Cortex of kidney (tissue), 1 donor: ENCODE measurements at places on chromosomes 12 and 14.

DNA sequence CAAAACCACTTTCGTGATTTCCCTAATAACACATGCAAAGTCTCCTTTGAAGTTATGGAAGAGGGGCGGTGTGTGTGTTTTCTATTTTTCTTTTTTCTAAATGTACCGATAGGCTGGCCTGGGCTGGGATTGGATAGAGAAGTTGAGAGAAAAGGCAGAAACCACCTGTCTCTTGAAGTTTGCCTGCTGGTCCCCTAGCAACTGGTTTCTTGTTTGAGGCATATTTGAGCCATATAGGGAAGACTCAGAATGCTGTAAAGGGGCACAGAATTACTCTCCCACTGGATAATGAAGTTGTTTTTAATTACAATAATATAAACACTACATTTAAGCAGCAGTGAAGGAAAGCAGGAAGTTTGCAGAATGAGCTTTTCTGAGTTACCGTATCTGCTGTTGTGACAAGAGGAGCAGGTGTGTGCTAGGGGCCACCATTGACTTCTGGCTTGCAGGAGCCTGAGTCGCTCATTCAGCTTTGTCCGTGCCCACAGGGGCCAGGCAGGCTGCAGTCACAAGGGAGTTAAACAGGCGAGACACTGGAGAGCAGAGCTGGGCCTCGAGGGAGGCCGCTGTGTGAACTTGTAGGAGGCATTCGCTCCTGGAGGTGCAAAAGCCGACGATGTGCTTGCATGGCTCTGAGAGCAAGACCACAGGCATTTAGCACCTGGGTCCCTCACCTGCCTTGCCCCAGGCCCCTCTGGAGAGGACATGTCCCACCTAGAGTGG is 173.8 kb upstream of the RGS6 start:
- DNase-seq: no peak

DNA sequence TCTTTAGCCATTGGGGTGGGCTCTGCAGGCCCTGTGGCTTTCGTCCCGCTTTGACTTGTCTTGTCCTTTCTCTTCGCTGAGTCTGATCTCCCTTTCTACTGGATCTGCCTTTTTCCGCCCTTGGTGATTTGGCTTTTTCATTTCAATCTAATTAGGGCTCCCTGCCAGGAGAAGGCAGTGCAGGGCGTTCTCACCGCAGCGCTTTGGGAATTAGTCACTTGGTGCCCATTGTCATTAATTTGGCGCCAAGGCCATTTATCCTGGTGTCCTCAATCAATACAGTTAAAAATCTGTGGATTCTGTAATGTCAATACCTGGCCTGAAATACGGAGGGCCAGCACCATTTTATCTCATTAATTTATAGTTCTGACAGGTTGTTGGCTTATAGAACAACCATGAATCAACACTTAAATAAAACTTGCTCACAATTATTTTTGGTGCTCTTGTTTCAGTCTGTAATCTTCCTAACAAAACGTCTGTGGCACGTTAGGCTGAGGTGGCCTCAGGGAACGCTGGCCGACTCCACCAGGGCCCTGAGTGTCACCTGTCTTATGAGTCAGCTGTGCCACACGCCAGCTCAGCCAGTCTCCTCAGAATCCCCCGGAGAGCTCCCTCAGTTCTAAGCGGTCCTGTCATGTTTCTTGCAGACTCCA is 115.7 kb downstream of the BEGAIN start:
- no peak for DNase-seq

DNA sequence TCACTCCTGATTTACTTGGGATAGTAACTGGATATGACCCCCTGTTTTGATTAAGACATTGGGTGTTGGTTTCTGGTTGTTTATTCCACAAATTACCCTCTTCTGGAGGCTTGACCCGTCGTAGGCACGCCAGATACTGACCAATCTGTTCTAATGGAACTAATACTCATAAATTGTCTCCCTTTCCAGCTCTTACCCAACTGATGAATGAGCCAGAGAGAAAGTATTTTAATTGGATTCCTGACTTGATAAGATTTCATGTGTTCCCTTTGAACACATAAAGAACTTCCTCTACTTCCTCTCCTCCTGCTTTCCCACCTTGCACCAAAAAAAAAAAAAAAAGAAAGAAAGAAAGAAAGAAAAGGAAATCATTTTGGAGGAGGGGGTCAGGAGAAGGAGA is 340.9 kb downstream of the PCNX1 start:
- no peak for DNase-seq

GRCh38 chr14:92603309-92604242 is 90.0 kb downstream of the RIN3 start:
- DNase-seq: no peak

GRCh38 chr14:94483071-94483451 is 7.1 kb upstream of the SERPINA9 start:
- DNase-seq: no peak

- no peak for DNase-seq
These were observed 13.5 kb downstream of the FOS start for GRCh38 chr14:75292101-75292563.

GRCh38 chr12:24960222-24960855 is 11.4 kb upstream of the BCAT1 start:
- DNase-seq: no peak

GRCh38 chr12:129401572-129401971 is 502.3 kb downstream of the TMEM132D start:
- no peak for DNase-seq

DNA sequence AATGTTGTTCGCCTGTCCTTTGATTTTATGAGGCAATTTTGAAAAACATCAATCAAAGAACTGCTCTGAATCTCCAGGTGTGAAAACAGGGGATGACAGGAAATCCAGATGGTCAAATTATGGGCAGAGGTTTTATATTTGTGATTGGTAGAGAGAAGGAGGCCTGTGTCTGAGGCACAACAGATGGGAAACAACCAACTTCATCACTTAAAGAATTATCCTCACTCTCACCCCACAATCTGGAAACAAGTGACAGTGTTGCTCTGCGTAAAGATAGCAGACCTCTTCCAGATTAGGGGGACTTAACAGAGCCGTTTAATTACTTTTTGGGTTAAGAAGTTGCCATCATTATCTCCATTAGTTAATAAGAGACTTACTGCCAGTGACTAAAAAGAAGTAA is 64.1 kb upstream of the EGLN3 start:
- DNase-seq: no peak

DNA sequence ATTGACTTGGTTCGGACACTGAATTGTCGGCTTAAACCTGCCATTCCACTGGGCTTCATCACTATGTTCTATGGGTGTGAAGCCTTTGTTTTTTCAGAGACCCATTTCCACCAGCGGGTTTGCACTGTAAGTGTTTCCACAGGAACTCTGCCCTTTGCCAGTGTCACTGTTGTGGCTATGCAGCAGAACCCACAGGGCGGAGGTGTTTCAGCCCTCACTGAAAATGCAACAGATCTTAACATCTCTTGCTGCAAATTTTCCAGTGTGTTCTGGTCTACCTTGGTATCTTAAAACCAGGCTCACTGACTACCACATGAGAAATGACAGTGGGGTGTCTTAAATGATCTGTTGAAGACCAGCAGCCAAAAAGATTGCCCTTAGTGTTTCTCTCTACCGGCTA is 21.1 kb downstream of the PRKCH start:
- no peak for DNase-seq

- no peak for DNase-seq
These were observed 167.1 kb downstream of the TBX5 start for GRCh38 chr12:114238808-114239207.

GRCh38 chr12:93571925-93572711 is at the start of gene SOCS2:
Gene SOCS2 (plus strand): TSS chr12:93572675. CDS start chr12:93572898, 223 bp downstream.
- DNase-seq: no peak

DNA sequence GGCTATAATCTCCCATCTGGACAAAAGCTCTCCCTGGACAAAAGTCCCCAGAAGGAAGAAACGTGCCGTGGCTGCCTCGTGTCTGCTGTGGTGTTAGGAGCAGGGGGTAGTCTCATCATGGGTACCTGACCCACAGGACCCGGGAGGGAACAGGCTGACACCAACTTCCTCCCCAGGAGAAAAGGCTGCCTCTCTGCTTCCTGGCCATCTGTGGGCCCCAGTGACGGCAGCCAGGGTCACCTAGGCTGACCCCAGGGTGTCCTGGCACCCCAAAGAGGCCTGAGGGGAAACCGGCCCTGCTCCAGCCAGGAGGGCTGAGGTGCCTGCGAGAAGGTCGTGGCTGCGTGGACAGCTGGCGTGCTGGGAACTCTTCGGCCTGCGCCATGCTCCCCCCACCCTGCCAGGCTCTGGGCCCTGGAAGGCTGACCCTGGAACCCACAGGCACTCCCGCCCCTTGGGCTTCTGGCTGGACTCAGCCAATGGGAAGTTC is 133.9 kb downstream of the RFLNA start:
- no peak for DNase-seq

DNA sequence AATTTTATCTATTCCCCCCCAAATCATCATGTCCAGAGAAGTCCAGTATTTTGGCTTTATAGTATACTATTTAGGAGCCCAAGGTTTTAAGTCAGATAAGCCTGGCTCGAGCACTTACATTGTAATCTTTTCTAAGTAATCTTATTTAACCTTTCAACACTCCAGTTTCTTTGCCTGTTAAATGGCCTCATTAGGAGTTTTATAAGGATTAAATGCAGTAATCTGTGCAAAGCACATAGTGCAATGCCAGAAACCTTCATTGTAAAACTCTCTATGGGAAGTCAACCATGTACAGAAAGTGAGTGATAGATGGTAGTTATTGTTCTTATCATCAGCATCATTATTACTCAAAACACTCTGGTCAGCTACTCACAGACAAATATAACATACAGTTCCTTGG is 1330.4 kb downstream of the SLC16A7 start:
- no peak for DNase-seq

DNA sequence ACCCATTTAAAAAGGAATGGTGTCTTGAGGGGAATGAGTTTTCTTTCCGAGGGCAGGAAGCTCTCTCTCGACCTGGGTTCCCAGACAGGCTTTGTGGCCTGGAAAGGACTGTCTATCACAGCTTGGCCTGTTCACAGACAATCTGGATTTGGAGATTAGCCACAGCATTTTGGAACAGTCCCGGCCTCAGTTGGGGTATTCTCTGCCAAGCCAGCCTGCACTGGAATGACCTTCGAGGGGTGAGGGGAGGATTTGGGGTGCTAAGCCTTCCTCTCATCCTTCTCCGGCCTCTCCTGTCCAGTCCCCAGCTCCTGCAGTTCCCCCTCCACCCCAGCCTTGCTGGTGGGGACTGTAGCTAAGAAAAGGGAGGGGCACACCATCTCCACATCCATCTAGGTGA is 13.0 kb downstream of the TBX5 start:
- DNase-seq: no peak

- DNase-seq: no peak
These were observed 67.2 kb downstream of the TBC1D30 start for GRCh38 chr12:64891629-64892028.

- DNase-seq: no peak
These were observed 64.6 kb downstream of the C14orf132 start for GRCh38 chr14:96103560-96104460.

- DNase-seq: no peak
These were observed 1.3 kb upstream of the FLVCR2 start for GRCh38 chr14:75577090-75577489.

DNA sequence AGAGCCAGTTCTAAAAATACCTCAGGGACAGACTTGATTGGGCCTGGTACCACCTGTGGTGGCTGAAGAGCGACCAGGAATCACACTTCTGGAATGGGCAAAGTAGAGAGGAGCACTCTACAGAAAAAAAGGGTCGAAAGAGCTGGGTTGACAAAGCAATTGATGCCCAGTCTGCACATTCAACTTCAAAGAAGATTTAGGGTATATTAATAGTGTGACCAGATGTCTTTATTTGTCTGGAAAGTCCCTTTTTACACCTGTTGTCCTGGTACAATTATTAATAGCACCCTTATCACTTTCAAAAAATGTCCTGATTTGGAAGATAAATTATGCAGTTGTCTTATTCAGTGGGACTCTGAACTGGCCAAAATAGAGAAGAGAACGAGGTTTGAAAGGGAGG is 137.5 kb downstream of the DYRK2 start:
- DNase-seq: no peak

DNA sequence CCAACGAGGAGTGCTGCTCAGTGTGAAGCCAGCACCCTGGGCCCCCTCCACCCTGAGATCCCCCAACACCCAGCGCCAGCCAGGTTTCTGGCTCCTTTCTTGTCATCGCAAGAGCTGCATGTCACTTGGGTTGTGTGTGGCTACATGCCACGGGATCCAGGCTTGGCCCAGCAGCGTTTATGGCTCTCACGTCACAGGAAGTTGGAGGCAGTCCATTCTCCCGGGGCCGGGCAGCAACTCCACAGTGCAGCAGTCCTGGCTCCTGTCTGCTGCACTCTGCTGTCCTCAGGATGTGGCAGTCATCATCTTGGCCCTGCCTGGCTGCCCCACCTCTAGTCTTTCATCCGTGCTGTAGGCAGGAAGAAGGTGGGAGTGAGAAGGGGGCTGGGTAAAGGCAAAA is 78.3 kb downstream of the AACS start:
- no peak for DNase-seq

GRCh38 chr12:19489168-19489567 is 49.9 kb downstream of the AEBP2 start:
- no peak for DNase-seq

DNA sequence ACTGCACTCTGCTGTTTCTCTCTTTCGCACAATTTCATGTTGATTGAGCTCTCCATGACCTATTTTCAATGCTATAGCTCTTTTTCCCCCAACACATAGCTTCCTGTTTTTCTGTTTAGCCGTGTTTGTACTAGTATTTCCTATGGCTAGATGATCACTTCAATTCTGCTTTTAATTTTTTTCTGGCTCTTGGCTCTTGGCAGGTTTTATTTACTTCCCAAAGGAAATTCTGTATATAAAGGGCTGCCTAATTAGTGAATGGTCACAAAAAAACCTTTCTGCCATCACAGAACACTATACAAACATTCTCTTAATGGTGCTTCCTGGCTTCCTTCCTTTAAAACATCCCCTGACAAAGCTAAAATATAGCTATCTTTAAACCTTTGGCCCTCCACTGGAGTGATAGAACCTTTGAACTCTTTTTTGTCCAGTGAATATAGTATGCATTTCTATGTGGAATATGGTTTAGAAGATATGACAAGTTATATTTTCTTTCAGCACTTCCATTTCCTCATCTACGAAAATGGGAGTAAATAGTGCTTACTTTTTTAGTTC is 88.2 kb downstream of the RASSF9 start:
- DNase-seq: no peak

- no peak for DNase-seq
These were observed 90.2 kb upstream of the RESF1 start for GRCh38 chr12:31868965-31869364.
